ENCODE measurements at places on chromosomes 12 and 14.
A peak's percentile ranks its signal among the peaks of the same experiment; 100 is the strongest.

- no peak for DNase-seq
Observed at GRCh38 chr14:60815371-60815770, 80.8 kb downstream of the MNAT1 start.

- DNase-seq = peak; percentile 73
Observed at GRCh38 chr12:47964106-47964728, 821 bp downstream of the TMEM106C start.

DNA sequence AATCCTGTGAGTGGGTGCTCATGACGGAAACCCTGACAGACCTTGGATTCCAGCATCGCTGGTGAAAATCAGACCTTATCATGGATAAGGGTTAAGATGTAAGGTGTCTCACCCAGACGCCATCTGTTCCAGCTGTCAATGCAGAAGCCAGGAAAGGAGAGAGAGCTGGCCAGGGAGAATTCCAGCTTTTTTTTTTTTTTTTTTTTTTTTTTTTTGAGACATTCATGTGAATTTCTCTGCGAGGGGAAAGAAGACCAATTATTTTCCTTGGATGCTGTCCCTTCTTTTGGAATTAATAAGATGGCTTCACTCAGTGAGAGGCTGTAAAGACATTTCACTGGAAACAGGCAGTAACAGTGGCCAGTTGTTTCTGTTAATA lies 1.8 kb downstream of the TRAF3 start:
- DNase-seq = no peak

DNA sequence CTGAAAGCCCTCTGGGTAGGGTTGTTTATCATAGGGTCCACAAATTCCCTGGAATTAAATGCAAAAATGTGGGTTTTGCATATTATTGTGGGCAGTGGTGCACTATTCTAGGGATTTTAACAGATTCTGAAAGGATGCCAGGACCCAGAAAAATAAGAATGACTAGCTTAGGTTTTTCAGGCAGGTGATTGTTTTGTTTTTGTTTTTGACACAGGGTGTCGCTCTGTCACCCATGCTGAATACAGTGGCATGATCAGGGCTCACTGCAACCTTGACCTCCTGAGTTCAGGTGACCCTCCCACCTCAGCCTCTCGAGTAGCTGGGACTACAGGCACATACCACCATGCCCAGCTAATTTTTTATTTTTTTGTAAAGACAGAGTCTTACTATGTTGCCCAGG lies 19.2 kb downstream of the GALNT6 start:
- DNase-seq = no peak

GRCh38 chr12:19010087-19010486 lies 119.4 kb upstream of the PLEKHA5 start:
- DNase-seq = no peak

GRCh38 chr14:65330416-65330815 lies 82.1 kb upstream of the FUT8 start:
- no peak for DNase-seq

GRCh38 chr14:67253076-67253635 lies 11.9 kb downstream of the PALS1 start:
- no peak for DNase-seq

DNA sequence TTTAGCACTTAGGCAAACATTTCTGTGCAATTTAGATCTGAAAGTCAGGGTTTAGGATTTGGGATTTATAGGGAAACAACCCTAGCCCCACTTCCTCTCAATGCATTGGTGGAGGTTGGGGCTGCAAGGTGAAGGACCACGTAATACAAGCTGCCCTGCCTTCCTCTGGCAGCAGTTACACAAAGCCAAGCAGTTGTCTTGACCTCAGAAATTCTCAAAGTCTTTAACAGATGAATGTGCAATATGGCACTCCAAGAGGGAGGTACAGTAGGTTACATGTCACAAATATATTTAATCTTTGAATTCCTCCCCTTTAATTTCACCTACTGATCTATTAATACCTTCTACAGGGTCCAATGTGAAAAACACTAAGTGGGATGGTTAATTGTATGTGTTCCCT lies 23.9 kb downstream of the IFNG-AS1 start:
- DNase-seq = no peak

- no peak for DNase-seq
Observed at GRCh38 chr12:120996133-120996746, 17.9 kb downstream of the HNF1A start.

DNA sequence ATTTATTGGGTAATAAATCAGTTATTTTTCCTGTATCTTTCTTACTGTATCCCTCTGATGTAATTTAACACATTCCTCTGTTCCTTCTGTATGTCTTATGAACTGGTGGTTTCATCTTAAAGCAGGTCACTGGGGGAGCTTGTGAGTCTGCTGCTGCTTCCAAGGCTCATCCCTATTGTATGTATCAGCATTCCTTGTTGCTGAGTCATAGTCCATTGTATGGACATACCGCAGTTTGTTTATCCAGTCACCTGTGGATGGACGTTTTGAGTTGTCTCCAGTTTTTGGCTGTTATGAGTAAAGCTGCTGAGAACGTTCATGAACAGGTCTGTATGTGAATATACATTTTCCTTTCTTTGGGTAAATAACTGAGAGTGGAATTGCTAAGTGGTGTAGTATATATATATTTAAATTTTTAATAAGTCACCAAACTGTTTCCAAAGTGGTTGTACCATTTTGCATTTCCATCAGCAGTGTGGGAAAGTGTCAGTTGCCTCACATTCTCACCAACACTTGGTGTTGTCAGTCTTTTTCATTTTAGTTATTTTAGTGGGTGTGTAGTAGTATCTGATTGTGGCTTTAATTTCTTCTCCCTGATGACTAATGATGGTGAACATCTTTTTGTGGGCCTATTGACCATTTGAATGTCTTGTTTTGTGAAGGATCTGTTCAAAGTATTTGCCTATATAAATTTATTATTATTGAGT lies 82.7 kb downstream of the BEGAIN start:
- no peak for DNase-seq

DNA sequence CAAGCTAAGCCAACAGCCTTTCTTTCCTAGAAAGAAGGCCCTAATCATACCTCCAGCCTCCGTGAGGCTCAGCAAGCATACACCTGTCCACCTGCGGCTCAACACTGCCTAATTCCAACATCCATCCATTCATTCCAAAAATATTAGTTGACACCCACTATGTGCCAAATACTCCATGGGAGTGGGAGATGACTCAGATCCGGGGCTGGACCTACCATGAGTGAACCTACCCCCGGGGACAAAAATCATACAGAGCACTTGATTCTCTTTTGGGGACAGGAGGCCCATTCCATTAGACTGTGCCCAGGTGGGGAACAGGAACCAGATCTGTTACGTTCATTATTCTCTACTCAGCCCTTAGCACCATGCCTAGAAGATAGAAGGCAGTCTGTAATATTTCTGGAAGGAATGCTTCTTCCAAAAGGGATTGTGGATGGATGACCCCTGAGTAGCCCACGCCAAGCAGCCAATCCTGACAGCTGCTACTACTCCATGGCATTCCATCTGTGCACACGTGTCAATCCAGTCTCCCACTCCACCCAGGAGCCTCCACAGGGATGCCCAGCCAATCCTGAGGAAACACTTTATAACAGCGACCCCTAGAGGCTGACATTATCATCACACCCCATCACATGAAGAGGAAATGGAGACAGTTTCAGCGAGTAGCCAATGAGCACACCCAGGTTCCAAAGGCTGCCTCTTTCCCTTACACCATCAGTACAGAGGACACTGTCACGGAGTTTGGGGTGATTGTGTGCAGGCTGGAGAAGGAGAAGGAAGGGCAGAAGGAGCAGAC lies 170.7 kb downstream of the ESRRB start:
- DNase-seq = no peak

- DNase-seq = no peak
Observed at GRCh38 chr14:41229824-41230223, 376.9 kb upstream of the LRFN5 start.

GRCh38 chr14:34180434-34180833 lies 229.6 kb upstream of the EGLN3 start:
- DNase-seq = no peak

DNA sequence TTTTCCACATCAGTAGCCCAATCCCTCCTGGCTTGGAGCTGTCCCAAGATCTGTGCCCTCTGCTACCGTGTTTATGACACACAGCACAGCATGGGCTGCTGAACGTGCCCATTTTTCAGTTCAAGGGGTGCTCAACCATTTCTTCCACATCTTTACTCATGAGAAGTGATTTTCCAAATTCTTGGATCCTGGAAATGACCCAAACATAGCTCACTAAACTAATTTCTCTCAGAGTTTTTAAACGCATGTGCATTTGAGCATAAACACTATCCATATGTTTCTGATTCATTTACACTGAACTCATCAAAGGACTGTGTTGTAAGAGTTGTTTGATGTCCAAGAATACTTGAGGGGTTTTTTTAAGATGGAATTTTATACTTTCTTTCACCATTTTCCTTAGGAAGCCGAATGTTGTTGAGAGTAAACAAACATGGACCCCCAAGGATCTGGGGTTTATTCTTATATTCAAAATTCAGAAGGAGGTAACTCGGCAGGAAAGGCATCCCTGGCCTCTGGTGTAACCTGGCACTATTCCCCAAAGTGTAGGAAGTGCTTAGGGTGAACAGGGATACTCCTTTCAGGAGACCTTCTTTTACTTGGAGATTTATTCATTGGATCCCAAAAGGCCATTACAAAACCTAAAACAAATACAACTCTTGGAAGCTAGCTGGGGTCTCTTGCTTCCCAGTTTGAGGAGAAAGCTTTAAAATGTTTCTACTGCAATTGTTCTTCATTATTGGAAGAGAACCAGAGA lies 215.0 kb downstream of the BMP4 start:
- DNase-seq = no peak

- DNase-seq = no peak
Observed at GRCh38 chr12:86137936-86138335, 118.3 kb downstream of the MGAT4C start.

GRCh38 chr12:50397117-50397650 lies 775 bp upstream of the FAM186A start:
- DNase-seq = no peak

DNA sequence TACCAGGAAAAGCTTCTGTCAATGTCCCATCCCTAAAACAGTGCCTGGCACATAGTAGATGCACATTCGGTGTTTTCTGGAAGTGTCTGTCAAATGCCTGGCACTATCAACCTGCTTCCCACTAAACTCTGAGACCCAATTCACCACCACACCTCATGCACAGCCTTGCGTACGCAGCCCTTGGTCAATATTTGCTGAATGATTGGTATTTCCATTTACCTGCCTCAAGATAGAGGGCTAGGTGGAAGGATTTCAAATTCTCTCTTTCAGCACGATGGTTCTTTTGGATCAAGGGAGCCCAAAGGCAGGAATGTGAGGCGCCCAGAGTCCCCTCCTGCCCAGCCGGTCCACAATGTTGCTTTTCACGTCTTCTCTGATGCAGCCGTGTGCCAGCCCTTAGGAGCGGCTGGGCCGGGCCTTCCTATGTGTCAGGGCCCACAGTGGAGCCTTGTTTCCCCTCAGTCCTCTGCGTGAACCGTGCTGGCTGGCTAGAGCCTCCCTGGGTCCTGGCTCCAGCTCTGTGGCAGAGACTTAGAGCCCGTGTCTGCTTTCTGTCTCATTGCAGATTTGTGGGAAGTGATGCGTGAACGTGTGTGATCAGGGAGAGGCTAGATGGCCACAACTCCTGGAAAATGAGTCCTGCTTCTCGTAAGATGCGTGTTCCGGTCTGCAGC lies 99.9 kb upstream of the RFLNA start:
- DNase-seq = no peak

GRCh38 chr12:53484686-53485575 lies 14.3 kb downstream of the MAP3K12 start:
- no peak for DNase-seq

GRCh38 chr14:104245723-104246122 lies 107.3 kb downstream of the KIF26A start:
- DNase-seq = no peak

DNA sequence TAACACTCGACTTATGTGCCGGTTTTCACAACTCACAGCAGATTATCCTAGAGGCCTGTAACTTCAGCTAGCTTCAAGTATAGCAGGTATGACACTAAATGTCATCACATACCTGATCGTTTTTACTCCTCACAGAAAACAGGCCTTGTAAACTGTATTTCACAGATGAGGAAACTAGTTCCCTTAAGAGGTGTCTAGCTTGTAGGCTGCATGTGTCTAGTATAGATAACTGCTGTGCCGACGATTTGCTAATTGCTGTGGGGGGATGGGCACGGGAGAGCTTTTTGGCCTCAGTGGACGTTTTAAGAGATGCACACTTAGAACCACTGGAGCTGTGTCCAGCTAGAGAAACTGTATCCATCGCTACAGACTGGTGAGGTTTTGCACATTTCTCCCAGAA lies 78.8 kb downstream of the PAPOLA start:
- DNase-seq = no peak

GRCh38 chr14:88276923-88277596 lies 46.0 kb downstream of the KCNK10 start:
- no peak for DNase-seq

DNA sequence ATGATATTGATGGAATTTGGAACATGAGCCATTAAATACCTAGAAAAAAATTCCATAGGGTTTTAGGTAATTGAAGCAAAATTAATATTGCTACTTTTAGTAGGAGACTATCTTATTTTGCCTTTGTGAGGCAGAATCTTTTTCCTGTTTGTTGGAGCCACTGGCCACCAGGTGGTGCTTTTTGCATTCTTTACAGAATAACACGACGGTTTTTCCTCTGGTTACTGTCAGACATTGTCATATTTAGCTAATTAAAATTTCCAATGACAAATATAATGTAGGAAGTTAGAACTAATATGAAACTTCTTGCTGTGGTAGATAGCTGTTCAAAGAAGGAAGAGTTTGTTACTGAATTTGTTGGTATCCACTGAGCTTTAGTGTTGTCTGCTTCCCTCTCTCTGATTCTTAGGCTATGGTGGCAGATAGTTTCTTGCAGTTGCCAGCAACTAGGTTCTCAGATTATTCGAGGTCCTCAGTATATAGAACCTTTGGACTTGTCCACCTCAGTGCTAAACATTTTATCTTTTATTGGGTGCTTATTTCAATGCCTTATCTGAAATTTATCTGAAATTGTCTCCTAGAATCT lies 25.7 kb downstream of the RAB21 start:
- DNase-seq = no peak

- DNase-seq = no peak
Observed at GRCh38 chr14:55505846-55506245, 65.4 kb upstream of the TBPL2 start.

DNA sequence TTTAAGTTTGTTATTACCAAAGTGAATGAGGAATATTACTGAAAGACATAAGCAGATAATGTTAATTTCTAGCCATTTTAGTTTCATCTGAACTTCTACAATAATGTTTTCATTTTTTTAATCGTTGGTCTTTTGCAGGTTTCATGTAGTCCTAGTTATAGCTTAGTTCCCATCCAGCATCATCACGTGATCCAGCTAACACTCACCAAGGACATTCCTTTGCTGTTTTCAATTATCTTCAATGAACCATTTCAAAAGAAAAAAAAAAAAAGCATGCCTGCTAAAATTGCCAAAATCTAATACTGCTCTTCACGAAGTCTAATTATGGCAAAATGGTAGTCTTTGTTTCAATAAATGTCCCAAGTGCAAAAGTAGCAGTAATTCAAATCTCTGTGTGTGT lies 187.7 kb upstream of the ATXN7L3B start:
- no peak for DNase-seq

- DNase-seq = no peak
Observed at GRCh38 chr12:53492188-53492587, 7.1 kb downstream of the MAP3K12 start.
